Stimulated activated CD4-positive, alpha-beta T cell treated with anti-CD3 and anti-CD28 coated beads, Interleukin-1b, Interleukin-23, amount 100 ng/mL, for 1 hour (primary cell): ENCODE measurements at places on chromosomes 11 and 22.
A peak's percentile ranks its signal among the peaks of the same experiment; 100 is the strongest.

DNA sequence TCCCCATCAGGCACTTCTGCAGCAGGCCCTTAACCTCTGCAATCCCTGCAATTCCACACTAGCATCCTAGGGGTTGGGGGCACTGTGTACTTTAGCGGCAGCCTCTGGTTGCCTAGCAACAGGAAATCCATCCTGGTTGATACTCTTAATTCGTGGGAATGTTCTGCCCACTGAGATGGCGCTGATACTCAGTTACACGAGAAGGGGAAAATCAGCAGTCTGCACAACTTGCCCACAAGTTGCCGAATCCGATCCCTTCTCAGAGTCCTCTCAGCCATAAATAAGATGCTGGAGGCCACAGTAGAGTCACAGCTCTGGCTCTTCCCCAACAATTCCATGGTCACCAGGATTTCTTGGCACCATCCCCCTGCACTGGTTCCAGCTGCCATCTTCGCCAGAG, 57.6 kb upstream of the CRYBB3 start:
- no peak for DNase-seq

DNA sequence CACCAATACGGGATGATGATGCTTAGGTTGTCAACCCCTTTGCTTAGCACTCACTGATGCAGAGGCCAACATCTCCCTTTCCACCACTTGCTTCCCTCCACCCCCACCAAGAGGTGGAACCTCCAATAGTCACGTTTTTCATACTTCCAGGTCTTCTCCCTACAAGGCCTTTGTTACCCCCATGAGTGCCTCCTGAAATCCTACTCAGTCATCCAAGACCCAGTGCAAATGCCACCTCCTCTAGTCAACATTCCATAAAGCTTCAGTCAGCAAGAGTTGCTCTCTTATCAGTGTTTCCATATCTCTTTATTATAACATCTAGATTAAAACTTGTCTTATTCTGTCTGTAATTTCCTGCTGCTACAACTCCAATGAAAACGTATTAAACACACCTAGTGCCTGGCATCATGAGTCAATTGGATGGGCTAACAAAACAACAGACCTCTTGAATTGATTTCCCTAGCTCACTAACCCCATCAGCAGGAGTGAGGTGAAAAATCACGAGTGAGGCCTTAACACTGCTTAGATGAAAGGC, 370.7 kb upstream of the CCDC90B start:
- no peak for DNase-seq

DNA sequence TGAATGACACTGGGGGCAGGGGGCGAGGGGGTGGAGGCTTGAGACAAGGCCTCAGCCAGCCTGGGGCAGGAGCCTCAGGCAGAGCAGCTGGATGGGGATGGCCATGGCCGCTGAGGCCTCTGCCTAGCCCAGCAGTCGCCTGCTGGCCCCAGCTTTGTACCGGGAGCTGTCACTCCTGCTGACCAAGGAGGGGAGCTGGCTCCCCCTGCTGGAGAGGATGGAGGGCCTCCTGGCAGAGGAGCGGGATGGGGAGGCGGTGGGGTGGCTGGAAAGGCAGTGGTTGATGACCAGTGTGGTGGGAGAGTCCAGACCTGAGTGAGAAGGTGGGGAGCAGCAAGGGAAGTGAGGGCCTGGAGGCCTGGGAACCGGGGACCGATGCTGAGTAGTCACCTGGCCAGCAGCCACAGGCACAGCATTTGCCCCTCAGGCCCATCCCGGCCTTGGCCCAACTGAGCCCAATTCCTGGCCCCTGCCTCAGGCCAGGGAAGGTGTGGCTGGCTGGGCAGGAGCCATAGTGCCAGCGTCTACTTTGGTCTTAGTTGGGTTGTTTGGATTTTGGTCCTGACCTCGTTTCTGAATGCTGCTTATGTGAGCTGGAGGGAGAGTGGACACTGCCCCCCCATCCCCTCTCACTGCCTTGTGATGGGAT, 6.0 kb upstream of the SUSD2 start:
- DNase-seq, result peak; percentile 28

GRCh38 chr11:115999437-115999836, 495.2 kb upstream of the CADM1 start:
- DNase-seq, result no peak

GRCh38 chr11:102522312-102523188, 8.0 kb downstream of the MMP7 start:
- no peak for DNase-seq

DNA sequence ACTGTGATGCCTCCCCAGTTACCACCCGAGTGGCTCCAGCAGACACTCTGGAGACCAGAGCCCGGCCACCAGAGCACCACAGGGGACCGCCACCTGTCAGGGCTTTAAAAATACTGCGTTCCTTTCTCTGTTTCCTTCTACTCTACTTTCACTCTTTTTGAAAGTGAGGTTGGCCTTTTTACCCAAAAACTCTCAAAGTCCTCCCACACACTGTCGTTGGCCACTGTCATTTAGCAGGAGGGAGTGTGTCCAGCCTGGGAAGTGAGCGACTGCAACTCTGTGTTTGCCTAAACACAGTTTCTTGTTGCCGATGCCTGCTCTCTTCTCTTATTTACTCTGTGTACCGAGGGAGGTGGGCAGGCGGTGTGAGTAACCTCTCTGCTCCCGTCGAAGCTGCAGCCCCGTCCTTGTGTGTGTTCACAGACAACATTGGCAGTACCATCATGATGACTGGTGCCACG, 90.8 kb upstream of the CLDN5 start:
- DNase-seq, result no peak

GRCh38 chr22:41969110-41969646, at the start of gene SEPTIN3:
SEPTIN3 (plus strand) TSS chr22:41969443; CDS start chr22:41971493, 2,050 bp downstream.
- no peak for DNase-seq
